ENCODE measurements at places on chromosomes 1 and 21.

- DNase-seq: no peak
Measured at GRCh38 chr1:193697776-193698175, 511.4 kb upstream of the B3GALT2 start.

DNA sequence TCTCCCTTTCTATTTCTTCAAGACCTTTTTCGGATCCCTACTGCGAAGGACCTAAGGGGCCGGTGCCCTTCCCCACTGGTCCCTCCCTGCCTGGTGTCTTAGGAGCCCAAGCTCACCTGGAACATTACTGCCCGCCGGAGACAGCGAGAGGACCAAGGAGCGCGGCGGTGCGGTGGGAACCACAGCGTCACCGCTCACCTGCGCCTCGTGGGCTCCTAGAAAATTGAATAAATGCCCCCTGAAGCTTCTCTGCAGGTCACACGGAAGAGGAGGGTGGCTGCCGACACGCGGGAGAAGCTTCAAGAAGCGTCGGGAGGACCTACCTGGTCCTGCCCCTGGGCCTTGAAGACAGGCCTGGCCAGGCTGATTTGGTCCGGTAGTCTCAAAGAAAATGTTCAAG lies 65.2 kb downstream of the PPIAL4A start:
- DNase-seq: no peak

DNA sequence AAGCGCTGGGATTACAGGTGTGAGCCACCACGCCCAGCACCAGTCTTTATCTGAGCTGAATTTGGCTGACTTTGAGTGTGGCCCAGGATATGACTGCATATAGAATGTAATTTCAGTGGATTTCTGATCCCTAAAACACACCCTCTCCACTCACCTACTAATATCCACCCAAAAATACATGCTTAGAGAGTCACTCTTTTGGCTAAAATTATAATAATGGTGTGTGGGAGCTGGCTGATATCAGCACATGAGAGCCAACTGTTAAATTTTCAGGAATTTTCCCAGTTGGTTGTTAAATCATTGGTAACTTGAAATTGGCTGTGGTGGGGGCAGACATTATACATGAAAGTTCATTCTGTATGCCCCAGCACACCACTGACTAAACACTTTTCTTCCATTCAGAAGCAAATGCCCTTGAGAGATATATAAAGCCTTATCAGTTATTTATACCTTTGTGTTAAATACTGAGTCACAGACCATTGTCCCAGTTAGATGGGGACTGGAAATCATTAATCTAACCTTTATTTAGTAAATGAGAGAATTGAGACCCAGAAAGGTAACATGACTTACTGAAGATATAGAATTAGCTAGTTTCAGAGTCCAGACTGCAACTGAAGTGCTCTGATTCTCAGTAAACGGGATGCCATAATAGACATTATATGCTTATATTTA lies 9.9 kb upstream of the CD247 start:
- no peak for DNase-seq

GRCh38 chr1:177424744-177425143 lies 254.0 kb downstream of the BRINP2 start:
- DNase-seq: no peak

GRCh38 chr1:15758343-15758931 lies at the start of gene FBLIM1:
TSS of gene FBLIM1 (plus strand) at chr1:15758795. CDS start at chr1:15764984, 6,189 bp downstream.
- DNase-seq: no peak

GRCh38 chr1:236890152-236891056 lies 95.3 kb downstream of the MTR start:
- DNase-seq: no peak

- DNase-seq: no peak
Measured at GRCh38 chr1:100530880-100531487, 7.0 kb upstream of the GPR88 start.

- no peak for DNase-seq
Measured at GRCh38 chr1:187275346-187275745, 446.6 kb downstream of the PLA2G4A start.

GRCh38 chr21:45643021-45643980 lies at the start of gene PCBP3:
TSS of gene PCBP3 (plus strand) at chr21:45643725. CDS start at chr21:45850086, 206,361 bp downstream.
- peak; percentile 90 for DNase-seq

DNA sequence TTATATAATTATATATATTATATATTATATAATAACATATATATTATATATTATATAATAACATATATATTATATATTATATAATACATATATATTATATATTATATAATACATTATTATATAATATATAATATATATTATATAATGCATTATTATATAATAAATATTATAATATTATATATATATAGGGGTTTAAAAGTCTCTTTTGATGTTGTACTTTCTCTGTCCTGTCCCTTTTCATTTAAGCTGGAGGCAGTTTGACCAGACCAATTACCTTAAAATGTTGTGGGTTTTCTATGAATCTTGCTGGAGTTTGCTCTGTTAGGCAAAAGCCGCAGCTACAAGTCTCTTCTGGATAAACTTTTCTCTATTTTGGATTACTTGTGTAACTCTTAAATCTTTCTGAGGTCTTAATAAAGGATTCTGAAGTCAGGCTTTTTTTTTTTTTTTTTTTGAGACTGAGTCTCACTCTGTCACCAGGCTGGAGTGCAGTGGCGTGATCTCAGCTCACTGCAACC lies 22.2 kb upstream of the KIF1B start:
- no peak for DNase-seq

- DNase-seq: no peak
Measured at GRCh38 chr1:101738475-101738874, 258.3 kb downstream of the OLFM3 start.

DNA sequence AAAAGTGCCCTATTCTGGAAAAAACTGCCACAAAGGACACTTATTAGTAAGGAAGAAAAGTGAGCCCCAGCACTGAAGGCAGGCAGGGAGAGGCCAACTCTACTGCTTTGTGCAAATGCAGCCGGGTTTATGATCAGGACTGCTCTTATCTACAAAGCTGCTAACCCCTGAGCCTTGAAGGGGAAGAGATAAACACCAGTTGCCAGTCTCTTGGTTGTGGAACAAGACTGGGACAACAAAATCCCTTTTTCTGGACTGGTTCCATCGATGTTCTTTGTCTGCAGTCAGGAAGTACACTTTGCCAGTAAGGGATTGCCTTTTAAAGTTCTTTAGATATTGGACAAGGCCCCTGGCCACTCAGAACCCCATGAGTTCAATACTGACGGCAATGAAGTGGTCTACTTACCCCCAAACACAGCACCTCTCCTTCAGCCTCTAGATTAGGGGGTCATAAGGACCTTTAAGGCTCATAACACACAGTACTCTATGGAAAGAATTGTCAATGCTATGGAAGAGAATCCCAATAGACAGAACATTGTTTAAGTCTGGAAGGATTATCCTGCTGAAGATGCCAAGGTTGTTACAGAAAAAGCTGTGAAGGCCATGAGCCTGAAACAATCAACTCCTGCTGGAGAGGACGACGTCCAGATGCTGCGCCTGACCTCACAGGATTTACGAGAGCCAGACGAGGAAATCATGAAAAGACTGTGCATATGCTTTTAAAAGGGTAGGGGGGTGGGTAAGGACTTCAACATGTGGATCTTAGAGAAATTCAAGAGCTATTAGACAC lies 43.6 kb downstream of the GNB1 start:
- no peak for DNase-seq

GRCh38 chr1:205453466-205453865 lies 2.4 kb downstream of the BLACAT1 start:
- DNase-seq: no peak

DNA sequence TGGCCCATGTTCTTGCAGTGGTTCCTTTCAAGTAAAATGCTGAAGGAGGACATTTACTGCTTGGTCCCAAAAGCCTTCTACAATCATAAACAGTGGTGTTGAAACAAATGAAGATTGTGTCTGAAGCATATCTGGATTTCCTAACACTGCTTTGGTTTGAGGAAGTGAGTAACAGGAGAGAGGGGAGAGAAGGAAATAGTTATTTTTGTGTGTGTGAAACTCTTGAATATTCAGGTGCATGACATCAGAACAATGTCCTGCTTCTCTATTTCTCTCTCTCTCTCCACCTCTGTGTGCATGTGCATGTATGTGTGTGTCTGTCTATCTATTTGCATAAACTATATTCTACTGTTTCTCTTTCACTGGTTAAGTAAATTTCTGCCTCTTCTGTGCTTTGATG lies 61.4 kb upstream of the TNFSF18 start:
- DNase-seq: no peak

GRCh38 chr1:18108299-18109057 lies 880 bp downstream of the IGSF21 start:
- no peak for DNase-seq

GRCh38 chr1:211541278-211541677 lies 37.7 kb downstream of the SLC30A1 start:
- no peak for DNase-seq

DNA sequence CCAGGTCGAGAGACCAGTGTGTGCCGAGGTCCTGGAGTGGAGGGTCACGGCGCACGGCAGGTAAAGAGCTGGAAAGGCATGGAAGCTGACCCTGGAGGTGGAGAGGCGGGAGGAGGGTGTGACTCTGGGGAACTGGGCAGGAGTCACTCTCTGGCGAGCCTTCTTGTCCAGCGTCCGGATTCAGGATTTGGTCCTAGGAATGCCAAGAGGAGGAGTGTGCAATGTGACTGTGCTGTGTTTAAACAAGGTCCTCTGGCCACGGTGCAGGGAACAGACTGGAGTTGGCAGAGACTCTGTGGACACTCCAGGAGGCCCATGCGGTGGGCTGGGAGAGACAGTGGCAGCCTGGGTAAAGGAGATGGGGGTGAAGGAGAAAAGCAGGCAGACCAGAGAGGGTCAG lies 64.2 kb upstream of the CASZ1 start:
- no peak for DNase-seq

GRCh38 chr1:20405051-20405754 lies 80.8 kb downstream of the CAMK2N1 start:
- no peak for DNase-seq

DNA sequence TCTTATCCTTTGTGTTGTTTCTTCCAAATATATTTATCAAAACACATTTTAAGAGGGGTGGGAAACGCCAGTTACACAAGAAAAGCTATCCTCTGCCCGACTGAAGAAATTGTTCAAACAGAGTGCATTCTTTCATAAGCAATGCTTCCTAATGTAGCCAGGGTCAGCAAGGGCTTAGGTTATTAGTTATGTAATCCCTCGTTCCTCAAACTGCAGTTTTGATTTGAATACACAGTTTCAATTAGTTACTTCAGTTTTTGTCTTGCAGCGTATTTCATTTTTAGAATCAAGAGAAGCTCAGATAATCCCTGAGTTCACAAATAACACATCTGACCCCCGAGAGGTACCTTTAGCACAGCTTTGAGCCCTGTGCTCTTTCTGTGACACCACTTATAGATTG lies 141.7 kb upstream of the NRIP1 start:
- no peak for DNase-seq

- DNase-seq: no peak
Measured at GRCh38 chr1:209080170-209080781, 503.2 kb upstream of the CAMK1G start.

All from NCI-H187 treated with DMSO at 0.1 percent for 48 hours (cell line).